Activated T-cell treated with anti-CD3 and anti-CD28 coated beads, Interleukin-2, amount 50 U/mL, for 1 hour (primary cell): ENCODE measurements at places on chromosomes 5 and 9.

- DNase-seq: no peak
Measured at GRCh38 chr5:37823433-37824152, 16.2 kb downstream of the GDNF start.

GRCh38 chr5:142403583-142403982 is 78.8 kb upstream of the SPRY4 start:
- no peak for DNase-seq

GRCh38 chr5:61351733-61352132 is 19.7 kb downstream of the ZSWIM6 start:
- no peak for DNase-seq

- no peak for DNase-seq
Measured at GRCh38 chr5:16628376-16628775, 11.6 kb upstream of the RETREG1 start.

- DNase-seq: no peak
Measured at GRCh38 chr9:13158986-13159385, 120.5 kb downstream of the MPDZ start.

DNA sequence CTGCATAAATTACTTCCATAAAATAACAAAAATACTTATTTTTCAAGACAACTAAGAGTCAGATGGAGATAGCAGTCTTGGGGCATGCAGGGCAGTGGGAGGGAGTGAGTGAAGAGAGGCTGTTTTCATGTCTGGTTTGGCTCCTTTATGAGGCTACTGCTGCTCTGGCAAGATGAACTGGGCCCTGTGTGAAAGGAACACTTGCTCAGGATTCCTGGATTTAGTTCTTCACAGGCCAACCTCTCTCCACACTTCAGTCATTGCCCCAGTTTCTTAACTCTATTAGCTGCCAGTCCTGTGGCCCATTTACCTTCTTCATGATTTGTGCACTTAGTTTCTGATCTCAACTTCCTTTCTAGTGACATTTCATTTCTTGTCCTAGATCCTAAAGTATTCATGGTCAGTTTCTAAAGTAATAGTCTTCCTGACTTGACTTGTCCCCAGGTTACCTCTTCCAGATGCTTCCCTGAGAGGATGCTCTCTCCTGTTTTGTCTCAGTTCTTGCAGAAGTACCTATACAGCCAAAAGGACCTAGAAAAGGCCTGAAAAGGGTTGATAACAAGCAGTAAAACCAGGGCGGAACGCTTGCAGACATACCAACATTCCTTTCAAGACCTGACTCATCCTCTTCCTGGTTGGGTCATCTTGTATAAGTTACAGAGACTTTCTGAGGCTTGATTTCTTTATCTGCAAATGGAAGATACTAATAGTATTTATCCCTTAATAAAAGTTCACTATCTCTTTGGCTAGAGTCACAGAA is 77.0 kb upstream of the ZFAND5 start:
- no peak for DNase-seq
